ENCODE measurements at places on chromosomes 2 and 18. TPM values are rescaled to one million over a fixed set of nuclear protein-coding genes. Genes with fewer than 3 reads are reported as not detected.
A peak's percentile ranks its signal among the peaks of the same experiment; 100 is the strongest.

DNA sequence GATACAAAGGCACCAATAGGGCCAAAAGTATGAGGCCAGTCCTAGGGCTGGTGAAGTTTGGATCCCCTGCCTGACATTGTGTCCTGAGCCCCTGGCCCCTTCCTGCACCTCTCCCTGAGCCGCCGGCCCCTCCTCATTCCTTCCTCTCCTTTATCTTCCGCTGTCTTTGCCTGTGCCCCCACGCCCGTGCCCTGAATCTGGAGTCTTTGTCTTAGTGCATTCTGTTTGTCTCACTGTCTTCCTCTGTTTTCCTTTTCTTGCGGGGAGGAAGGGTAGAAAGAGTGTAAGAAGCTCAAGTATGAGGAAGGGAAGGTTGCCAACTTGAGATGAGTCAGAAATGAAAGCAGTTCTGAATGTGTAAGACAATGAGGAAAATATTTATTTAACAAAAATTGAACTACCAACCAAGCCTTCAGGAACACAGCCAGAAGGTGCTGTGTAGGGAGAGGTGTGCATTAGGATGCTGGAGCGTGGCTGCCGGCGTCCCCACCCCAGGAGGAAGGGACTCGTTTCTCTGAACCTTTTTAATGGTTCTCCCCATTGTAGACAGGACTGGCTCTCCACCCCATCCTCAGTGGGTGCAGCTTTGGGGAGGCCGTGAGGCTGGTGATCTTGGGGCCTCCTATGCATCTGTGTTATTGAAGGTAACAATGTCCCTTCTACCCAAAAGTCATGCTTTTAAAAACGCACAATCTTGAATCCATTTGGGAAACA is 133.1 kb downstream of the NEDD4L start:
- DNase-seq = peak; percentile 82

DNA sequence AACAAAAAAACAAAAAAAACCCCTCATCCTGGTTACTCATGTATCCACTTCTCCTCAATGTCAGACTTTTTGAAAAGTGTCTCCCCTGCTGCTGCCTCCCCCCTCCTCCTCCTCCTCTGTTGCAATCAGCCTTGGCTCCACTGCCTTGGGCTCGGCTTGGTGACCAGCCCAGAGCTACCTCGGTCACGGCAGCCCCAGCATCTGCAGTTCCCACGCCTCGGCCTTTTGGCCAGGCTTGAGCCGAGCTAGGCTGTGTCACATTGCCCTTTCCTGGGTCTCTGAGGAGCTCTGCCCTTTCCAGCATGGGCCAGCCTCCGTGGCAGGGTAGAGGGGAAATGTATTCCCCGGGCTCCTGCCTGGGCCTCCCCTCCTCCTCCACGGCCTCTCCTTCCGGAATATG is 22.7 kb upstream of the INHBB start:
- DNase-seq = no peak

- peak; percentile 42 for DNase-seq
These were observed 95.2 kb upstream of the KLF7 start for GRCh38 chr2:207260947-207261346.

SERPINB4 gene
- total RNA-seq = not detected

ARHGAP25 gene
- total RNA-seq = not detected

DIPK1C gene
- total RNA-seq = not detected
